Omental fat pad (tissue), 4 donors: ENCODE measurements at places on chromosomes 7 and 10.

GRCh38 chr10:34305189-34305588 lies 509.9 kb downstream of the PARD3 start:
- no peak for DNase-seq

DNA sequence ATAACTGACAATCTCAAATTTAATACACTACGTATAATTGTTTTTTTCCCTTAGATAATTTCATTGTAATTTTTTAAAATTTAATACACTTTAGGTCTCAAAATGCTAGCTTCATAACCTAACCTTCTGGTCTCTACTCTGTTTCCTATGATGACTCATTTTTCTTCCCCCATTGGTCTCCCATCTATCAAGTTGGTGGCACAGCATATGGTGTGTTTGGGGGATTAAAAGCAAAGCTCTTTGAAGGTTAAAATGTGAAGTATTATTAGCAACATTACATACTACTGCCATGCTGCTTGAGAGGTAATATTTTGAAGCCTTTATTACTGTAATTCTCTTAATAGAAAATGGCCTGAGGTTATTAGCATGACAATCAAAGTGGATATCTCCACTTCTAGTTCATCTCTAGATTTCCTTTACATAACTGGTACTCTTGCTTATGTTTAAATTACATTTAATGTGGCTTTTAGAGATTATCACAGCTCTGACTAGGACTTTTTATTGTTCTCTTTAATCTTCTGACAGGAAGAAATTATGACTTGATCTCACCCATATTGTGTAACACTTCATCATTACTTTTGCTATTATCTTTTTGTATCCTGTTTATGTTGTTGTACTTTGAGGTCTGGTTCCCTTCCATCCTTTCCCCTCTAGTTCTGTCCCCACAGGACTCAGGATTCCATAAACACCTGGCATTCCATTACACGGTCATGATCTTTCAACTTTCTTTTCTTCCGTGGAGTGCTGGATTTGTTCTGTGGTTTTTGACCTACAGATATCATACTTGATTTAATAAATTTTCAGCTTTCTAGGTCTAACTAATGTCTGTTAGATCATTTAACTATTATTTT lies 185.1 kb downstream of the SEMA3D start:
- DNase-seq, result no peak

- DNase-seq, result no peak
Observed at GRCh38 chr10:125344573-125345171, 184.3 kb upstream of the CTBP2 start.

- no peak for DNase-seq
Observed at GRCh38 chr10:117514971-117515370, 27.6 kb upstream of the EMX2 start.

DNA sequence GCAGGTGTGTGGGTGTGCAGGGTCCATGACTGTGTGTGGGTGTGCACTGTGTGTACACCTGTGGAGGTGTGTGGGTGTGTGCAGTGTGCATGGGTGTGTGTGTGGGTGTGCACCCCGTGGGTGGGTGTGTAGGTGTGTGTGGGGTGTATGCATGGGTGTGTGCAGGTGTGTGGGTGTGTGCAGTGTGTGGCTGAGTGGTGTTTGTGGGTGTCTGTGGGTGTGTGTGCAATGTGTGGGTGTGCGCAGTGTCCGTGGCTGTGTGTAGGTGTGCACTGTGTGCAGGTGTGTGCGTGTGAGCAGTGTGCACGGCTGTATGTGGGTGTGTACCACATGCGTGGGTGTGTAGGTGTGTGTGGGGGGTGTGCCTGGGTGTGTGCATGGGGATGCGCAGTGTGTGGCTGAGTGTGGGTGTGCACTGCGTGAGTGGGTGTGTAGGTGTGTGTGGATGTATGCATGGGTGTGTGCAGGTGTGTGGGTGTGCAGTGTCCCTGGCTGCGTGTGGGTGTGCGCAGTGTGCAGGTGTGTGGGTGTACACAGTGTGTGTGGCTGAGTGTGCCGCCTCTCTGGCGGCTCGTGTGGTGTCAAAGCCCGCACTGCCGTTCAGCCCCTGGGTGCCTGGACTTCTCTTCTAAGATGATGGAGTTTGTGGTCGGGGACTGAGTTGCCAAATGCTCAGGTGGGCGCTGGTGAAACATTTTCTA lies 208.3 kb downstream of the DNAJB6 start:
- no peak for DNase-seq

DNA sequence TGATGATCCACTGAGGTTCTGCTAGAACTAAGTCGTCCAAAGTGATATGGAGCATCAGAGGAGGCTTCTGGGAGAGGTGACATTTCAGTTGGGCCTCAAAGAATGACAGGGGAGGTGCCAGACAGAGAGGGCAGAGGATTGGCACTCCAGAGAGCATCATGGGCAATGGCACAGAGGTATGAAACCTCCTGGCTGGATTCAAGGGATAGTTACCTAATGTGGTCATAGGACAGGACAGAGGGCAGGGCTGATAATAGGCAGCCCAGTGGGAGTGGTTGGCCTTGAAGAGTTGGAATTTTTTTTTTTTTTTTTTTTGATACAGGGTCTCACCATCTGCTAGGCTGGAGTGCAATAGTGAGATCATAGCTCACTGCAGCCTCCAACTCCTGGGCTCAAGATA lies 7.6 kb downstream of the SRRM3 start:
- DNase-seq, result no peak

DNA sequence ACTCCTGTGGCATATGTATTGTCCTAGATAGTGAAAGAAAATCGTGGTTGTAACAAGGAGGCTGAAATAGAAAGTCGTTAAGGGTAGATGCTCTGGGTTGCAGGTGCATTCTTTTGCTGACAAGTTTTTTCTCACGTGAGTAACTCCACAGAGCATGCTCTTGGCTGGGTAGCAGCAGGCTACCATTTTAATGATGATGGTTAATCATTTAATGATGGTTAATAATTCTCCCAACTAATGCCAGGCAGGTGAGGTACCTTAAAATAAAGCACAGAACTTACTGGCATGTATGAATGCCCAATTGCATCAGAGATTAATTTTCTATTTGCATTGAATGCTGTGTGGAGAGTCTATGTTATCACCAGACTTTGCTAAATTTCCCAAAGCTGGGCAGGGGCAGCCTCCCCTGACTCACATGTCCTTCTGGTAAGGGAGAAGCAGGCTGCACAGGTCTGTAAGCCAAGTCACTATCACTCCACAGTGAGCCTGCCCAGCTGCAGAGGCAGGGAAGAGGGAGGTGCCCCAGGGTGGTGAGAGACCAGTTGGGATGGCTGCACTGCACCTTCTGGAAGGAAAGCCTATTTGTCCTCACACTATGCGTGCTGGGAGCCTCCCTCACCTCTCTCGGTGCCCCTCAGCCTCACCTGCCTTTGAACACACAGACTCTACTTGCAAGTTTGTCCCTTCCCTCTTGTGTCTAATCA lies 287.0 kb upstream of the IGFBP3 start:
- no peak for DNase-seq

DNA sequence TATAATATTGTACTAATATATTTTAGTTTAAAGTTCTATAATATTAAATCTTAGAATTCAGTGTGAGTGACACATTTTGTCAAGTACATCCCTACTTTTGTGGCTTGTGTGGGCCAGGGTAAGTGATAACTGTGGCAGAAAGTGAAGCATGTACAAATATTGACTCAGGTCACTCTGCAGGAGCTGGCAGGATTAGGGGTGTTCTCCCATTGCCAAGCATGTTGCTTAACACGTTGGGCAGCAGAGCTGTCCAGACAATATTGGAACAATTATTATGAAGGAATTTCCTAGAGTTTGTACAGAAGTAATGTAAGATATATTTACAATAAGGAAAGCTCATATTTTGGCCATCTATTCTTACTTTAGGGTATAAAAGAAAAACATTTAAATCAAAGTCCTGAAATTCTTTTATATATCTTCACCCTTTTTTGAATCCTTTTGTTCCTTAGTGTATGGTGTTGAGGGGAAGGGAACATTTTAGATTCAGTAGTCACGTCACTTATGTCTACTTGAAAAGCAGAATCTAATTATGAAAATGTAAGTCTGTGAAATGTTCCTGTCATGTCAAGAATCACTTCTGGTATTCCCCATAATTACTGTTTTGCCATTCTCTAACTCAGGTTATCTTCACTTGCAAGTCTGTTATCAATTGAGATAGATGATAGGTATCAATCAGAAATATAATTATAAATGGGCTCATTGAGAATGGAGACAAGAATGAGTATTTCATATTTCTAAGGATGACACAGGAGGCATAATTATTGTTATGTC lies 4.0 kb downstream of the HDAC9 start:
- no peak for DNase-seq

DNA sequence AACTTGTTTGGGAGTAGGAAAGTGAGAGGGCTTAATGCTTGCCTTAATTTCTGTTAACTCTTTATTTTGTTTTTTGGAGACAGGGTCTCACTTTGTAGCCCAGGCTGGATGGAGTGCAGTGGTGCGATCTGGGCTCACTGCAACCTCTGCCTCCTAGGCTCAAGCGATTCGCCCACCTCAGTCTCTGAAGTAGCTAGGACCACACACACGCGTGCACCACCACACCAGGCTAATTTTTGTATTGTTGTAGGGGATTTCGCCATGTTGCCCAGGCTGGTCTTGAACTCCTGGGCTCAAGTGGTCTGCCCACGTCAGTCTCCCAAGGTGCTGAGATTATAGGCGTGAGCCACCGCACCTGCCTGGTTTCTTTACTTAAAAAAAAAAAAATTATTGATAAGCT lies 1.9 kb downstream of the PPP2R2D start:
- DNase-seq, result no peak

DNA sequence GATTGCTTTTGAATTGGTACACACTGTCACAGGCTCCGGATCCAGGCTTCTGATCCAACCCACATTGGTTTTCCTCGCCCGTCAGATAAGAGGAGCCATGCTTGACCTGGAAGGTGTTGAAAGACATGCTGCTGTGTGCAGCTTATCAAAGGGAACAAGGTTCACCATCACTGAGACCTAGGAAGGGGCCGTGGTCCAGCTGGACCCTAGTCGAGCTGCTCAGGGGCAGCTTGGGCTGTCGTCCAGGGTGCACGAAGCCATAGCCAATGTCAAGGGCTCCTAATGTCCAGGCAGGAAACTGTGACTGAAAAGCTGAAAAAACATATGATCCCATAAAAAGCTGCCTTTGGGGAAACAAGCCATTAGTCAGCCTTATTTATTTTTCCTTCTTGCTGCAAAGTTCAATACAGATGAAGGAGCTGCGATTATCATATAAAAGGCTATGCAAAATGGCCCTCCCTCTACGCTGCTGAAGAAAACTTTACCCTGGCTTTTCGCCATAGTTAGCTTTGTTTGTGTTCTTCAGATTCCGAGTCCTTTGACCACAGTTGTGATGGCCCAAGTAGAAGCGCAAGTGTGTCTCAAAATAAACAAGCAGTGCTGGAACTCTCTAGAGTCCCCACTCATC lies 118.0 kb downstream of the CREB5 start:
- DNase-seq, result no peak

DNA sequence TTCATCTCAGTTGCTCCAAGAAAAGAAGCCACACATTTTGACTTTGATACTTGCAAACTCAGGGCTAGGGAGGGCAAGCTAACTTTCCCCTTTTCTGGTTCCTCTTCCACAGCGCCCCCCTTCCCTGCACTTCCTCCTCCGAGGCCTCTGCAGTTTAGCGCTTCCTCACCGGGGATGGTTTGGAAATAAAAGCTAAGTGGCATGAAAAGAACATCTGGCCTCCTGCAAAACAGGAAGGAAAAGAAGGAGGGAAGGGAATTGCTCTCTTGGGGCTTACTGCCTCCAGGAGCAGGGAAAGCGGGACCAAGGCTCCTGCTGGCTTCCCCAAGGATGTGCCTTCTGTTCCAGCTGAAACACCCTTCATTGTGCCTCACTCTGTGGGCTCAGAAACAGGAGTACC lies 42.3 kb downstream of the PRKCQ start:
- no peak for DNase-seq

DNA sequence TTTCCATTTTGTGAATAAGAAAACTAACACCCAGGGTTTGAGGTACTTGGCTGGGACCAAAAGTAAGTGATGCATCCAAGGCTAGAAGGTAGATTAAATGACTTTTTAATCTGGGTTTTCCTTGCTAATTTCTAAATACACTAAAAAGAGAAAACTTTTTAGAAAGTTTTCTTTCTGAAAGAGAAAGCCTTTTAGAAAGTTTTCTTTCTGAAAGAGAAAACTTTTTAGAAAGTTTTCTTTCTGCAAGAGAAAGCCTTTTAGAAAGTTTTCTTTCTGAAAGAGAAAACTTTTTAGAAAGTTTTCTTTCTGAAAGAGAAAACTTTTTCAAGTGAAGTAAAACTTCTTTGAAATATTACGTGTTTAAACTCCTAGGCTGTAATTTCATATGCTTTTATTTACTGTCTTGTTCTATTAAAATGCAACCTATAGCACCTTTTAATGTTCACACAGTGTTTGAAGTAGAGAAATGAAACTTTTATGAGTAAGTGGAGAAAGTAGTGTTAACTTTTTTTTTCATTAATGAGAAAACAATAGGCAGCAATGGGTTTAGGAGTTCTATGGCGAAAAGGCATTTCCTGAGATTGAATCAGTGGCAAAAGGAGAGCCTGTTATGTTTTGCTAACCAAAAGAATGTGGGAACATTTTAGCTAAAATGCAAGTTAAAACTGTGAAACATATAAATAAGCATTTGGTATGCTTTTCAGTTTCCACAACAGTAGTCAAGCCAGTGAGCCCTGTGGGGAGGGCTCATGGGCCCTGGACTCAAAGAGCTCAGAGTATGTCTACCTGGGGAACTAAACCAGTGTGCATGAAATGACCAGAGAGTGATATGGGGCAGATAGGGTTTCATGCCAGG lies 103.7 kb downstream of the RBM20 start:
- DNase-seq, result no peak

- no peak for DNase-seq
Observed at GRCh38 chr7:101556453-101556968, 72.6 kb downstream of the MYL10 start.

- DNase-seq, result no peak
Observed at GRCh38 chr10:104521901-104522694, 119.0 kb upstream of the SORCS3 start.

GRCh38 chr7:135911099-135911498 lies 66.1 kb downstream of the MTPN start:
- no peak for DNase-seq

DNA sequence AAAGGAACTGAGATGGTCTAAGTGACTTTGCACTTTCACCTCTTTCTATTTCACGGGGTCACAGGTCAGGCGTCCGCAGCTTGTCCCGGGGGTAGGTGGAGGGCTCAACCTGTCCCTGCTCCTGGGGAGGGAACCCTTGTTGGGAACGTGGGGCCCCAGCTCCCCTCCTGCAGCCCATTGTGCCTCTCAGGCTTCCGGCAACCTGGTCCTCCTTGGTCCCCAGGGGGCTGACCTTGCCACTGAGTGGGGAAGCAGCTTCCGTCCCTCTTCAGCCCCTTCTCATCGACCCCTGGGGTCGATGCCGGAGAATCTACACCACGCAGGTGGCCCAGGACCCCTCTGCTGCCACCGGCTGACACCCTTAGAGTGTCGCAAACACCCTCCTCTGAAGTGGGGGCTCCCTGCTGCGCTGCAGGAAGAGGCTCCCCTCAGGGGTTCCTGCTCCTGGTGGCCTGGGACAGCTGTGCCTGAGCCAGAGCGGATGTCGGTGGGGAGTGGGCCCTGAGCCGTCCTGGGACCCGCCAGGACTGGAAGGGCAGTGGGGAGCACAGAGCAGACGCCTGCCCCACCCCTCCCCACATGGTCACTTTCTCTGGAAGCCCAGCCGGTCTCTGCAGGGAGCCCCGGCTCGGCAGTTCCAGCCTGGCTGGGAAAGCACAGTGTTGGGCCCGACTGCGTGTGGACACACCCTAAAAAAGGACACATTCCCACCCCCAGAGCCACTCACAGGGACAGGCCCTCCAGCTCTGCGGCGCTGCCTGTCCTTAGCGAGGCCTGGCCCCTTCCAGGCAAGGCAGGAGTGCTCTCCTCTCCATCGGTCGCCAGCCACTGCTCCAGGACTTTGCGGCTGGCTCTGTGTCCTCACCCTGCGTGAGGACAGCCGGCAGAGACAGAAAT lies 357.5 kb upstream of the SHH start:
- DNase-seq, result no peak
